ENCODE measurements at places on chromosomes 6 and 20.

- peak; percentile 1 for DNase-seq
Observed at GRCh38 chr6:156691018-156691417, 86.2 kb upstream of the ARID1B start.

- peak; percentile 21 for DNase-seq
Observed at GRCh38 chr20:36344517-36345132, 38.5 kb downstream of the DLGAP4 start.

DNA sequence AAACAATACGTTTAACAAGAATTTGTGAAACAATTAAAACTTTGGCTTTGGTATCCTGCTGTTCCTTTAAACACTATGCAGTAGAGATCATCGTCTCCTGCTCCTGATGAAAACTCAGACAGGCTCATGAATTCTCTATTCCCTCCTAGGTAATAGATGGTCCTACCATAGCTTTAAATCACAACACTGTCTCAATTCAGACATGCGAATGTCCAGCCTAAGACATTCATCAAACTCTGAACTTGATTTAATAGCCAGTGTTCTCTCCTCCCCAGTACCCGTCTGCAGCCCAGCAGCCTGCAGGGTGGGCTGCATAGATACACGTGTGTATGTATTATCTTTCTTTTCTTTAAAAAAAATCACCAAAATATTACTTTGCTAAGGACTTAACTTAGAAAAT, 232.8 kb downstream of the TTLL2 start:
- DNase-seq = no peak

DNA sequence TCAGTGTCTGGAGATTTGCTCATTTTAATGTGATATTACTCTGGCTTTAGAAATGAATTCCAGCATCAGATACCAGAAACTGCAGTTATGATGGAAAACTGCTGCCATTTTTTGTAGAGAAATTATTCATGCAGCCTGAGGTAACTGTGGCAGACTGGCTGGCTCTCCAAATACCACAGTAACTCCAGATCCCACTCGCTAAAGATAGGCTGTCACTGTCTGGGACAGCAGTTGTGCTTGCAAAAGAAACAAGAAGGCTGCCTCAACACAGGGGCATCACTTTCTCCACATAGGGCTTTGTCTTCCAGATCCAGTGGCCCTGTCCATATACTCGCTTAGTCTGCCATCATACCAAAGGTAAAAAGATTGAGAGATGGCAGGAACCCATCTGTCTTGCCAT, 52.7 kb downstream of the FAM184A start:
- no peak for DNase-seq

DNA sequence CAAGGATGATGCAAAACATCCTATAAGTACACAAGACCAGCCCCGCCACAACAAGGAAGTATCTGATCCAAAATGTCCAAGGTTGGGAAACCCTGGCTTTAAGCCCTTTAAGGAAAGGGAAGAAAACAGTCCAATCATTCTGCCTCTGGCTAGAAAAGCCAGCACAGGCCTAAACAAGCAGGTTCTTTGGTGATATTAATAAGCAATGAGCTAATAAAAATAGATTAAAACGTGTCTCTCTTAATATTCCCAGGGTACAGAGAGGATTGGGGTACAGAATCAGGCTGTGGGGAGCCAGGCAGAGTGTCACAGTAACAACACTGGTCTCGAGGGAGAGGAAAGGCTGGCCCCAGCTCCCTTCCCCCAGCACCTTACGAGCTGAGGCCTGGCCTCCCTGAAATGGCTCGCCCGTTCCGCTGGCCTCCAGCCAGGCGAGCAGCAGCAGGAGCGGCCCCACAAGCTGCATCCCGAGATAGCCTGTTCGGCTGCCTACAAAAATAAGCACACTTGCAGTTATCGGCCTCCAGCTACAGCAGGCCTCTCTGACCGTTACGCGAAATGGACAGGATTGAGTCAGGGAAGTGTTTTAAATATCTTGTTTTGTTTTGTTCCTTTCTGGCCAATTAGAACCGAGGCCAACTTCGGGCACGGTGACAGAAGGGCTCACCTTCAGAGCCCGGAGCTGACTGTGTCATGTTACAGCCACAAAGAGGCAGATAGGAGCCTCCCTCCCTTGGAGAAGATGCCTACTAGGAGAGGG, 4.0 kb upstream of the ZMYND8 start:
- no peak for DNase-seq

- no peak for DNase-seq
Observed at GRCh38 chr20:38109591-38110524, 55.2 kb downstream of the TGM2 start.

GRCh38 chr6:47134476-47135189, 92.5 kb upstream of the ADGRF1 start:
- no peak for DNase-seq

- DNase-seq = no peak
Observed at GRCh38 chr20:8587251-8587650, 455.2 kb downstream of the PLCB1 start.

- no peak for DNase-seq
Observed at GRCh38 chr6:32718879-32719278, 22.3 kb upstream of the HLA-DQA2 start.

- DNase-seq = peak; percentile 42
Observed at GRCh38 chr20:50110141-50111047, 2.6 kb downstream of the UBE2V1 start.

- no peak for DNase-seq
Observed at GRCh38 chr6:27470023-27470422, 2.9 kb downstream of the ZNF184 start.

- no peak for DNase-seq
Observed at GRCh38 chr20:3847429-3847940, 851 bp downstream of the MAVS start.

GRCh38 chr20:11895861-11896387, 21.8 kb upstream of the BTBD3 start:
- no peak for DNase-seq

GRCh38 chr20:40887105-40887504, 141.5 kb upstream of the TOP1 start:
- no peak for DNase-seq

DNA sequence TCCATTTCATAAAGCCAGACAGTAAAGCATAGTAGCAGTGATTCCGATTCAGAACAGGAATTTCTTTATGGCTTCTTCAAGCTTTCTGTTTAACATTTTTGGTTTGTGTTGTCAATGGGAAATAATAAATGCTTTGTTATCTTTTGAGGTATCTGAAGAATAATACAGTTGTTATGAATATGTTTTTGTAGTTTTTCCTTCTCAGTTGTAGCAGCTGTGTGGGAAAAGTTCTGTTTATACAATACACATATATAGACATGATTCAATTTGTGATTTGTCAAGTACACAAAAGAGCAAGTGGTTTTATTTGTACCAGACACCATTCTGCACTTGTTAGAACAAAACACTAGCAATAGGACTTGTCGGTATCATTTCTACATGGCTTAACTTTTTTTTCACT, 96.6 kb downstream of the CDYL start:
- DNase-seq = no peak

GRCh38 chr6:24743265-24743943, 24.4 kb upstream of the C6orf62 start:
- no peak for DNase-seq

DNA sequence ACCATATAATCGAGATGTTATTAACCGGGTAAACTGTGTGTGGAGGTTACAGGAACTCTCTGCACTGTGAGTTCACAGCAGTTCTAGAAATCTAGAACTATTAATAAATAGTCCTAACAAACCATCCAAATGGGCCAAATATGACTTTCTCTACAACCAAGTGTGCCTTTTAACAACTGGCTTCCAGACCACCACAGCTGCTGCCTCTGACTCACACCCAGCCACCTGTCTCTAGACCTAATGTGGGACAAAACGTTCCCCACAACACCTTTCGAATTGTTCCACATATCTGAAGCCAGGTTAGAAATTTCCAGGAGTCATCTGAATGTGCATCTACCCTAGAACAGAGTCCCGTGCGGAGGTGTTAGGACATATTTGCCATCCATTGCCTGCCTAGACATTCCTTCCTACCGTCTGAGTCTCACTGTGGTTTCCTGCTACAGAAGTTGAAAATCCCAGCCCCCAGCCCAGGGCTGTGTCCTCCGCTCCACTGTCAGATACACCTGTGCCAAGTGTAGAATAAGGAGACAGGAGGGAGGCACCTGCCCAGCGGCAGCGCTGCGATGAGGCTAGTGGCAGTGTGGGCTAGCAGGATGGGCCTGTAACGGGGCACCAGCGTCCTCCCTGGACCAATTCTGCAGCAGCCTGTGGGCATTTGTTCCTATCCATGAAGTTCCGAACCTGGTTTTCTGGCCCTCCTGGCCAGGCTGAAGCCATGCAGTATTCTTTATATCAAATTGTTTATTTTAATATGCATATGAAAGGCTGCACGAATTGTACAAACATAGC, 28.5 kb upstream of the MAP3K4 start:
- DNase-seq = no peak

- DNase-seq = no peak
Observed at GRCh38 chr6:54098450-54099044, 12.7 kb upstream of the MLIP start.

GRCh38 chr6:168498161-168498843, 57.3 kb downstream of the SMOC2 start:
- no peak for DNase-seq

GRCh38 chr6:88712243-88712936, 251.0 kb downstream of the RNGTT start:
- DNase-seq = no peak

DNA sequence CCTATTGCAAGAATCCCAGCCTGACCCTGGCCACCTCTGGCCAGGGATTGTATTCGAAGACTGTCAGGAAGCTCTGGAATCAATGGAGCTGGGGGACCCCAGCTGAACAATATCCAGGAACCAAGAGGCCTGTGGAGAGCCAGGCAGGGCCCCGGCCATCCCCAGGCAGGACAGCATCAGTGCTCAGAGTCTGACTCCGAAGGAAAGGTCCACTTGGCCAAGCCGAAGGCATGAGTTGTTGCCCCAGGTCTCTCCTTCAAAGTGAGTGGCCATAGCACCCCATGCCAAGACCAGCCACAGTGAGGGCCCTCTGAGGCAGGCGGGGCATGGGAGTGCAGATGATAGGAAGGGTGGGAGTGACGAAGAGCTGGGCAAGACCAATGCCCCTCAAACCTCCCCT, 193.1 kb downstream of the CDH4 start:
- DNase-seq = no peak

All from stimulated activated CD4-positive, alpha-beta T cell treated with anti-CD3 and anti-CD28 coated beads, Interleukin-12 subunit alpha, Interleukin-12 subunit beta, amount 100 ng/mL, for 48 hours (primary cell).